Naive B cell (primary cell): ENCODE measurements at places on chromosomes 6 and 20. TPM values are rescaled to one million over a fixed set of nuclear protein-coding genes. Genes with fewer than 3 reads are reported as not detected.

AHCY gene
- 35.2 TPM for polyA plus RNA-seq

MAP1LC3A gene
- 3.5 TPM for polyA plus RNA-seq

NCR2 gene
- polyA plus RNA-seq, result not detected

SLA2 gene
- 0.09 TPM for polyA plus RNA-seq

IL17F gene
- not detected for polyA plus RNA-seq

FRK gene
- not detected for polyA plus RNA-seq

SGK2 gene
- not detected for polyA plus RNA-seq

HLA-DMB gene
- polyA plus RNA-seq, result 1,346 TPM

HLA-B gene
- 6,031 TPM for polyA plus RNA-seq

TNNC2 gene
- polyA plus RNA-seq, result 0.69 TPM

PRSS35 gene
- polyA plus RNA-seq, result not detected

ZBTB9 gene
- 4.9 TPM for polyA plus RNA-seq

MCHR2 gene
- not detected for polyA plus RNA-seq

GSTA1 gene
- not detected for polyA plus RNA-seq

KCNB1 gene
- polyA plus RNA-seq, result not detected

CLVS2 gene
- polyA plus RNA-seq, result not detected

RIMS1 gene
- not detected for polyA plus RNA-seq

PRND gene
- not detected for polyA plus RNA-seq

NR2E1 gene
- not detected for polyA plus RNA-seq

BTNL2 gene
- polyA plus RNA-seq, result not detected

TRERF1 gene
- polyA plus RNA-seq, result 0.07 TPM

KDM1B gene
- polyA plus RNA-seq, result 8.7 TPM

STX7 gene
- 236 TPM for polyA plus RNA-seq

ZNF311 gene
- not detected for polyA plus RNA-seq

BACH2 gene
- polyA plus RNA-seq, result 61.7 TPM

AVP gene
- polyA plus RNA-seq, result not detected

COL11A2 gene
- polyA plus RNA-seq, result not detected

IPCEF1 gene
- polyA plus RNA-seq, result 0.41 TPM

MPC1 gene
- polyA plus RNA-seq, result 59.9 TPM

FOXQ1 gene
- not detected for polyA plus RNA-seq

FRMD1 gene
- not detected for polyA plus RNA-seq

ZNF391 gene
- polyA plus RNA-seq, result 0.95 TPM

OSTM1 gene
- 34.9 TPM for polyA plus RNA-seq

NPBWR2 gene
- polyA plus RNA-seq, result not detected

ETV7 gene
- not detected for polyA plus RNA-seq

HRH3 gene
- polyA plus RNA-seq, result not detected

OR12D3 gene
- polyA plus RNA-seq, result not detected

HNF4A gene
- polyA plus RNA-seq, result not detected

SLC17A1 gene
- polyA plus RNA-seq, result not detected

SAYSD1 gene
- 21.0 TPM for polyA plus RNA-seq

KHDC1L gene
- not detected for polyA plus RNA-seq

TPX2 gene
- polyA plus RNA-seq, result 0.44 TPM

CCN6 gene
- 0.15 TPM for polyA plus RNA-seq

MYB gene
- 0.39 TPM for polyA plus RNA-seq

DACT2 gene
- polyA plus RNA-seq, result not detected

ADGB gene
- polyA plus RNA-seq, result not detected

BMP5 gene
- polyA plus RNA-seq, result not detected

PACSIN1 gene
- not detected for polyA plus RNA-seq

SLC52A3 gene
- not detected for polyA plus RNA-seq

BPIFB1 gene
- polyA plus RNA-seq, result not detected
